ENCODE measurements at places on chromosomes 1 and 21.
A peak's percentile ranks its signal among the peaks of the same experiment; 100 is the strongest.

- DNase-seq = no peak
Measured at GRCh38 chr1:113219377-113219776, 146.4 kb downstream of the LRIG2 start.

- no peak for DNase-seq
Measured at GRCh38 chr1:59331686-59332620, 35.1 kb downstream of the FGGY start.

DNA sequence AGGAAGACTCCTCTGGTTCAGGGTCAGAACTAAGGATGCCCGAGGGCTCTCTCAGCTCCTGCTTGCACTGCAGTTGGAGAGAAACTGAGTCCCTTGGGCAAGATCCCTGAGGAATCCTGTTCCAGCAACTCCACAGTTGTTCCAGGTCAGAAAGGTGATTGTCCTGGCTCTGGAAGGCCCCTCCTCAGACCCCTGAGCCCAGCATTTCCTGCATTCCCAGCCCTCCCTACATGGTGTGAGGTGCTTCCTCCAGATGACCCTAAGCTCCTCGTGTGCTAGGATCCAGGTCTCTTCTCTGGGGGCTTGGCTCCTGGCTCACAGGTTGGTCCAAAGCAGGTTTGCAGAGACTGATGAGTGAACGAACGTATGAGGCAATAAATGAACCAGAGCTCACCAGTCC lies 11.5 kb downstream of the LDLRAD1 start:
- no peak for DNase-seq

GRCh38 chr1:180131510-180131909 lies 23.2 kb upstream of the QSOX1 start:
- DNase-seq = no peak

- no peak for DNase-seq
Measured at GRCh38 chr1:183279835-183280234, 93.8 kb downstream of the LAMC2 start.

GRCh38 chr1:100100202-100100601 lies 32.5 kb downstream of the SASS6 start:
- DNase-seq = no peak

- DNase-seq = no peak
Measured at GRCh38 chr1:116001739-116002487, 25.6 kb downstream of the SLC22A15 start.

GRCh38 chr1:25435397-25436108 lies 4.9 kb downstream of the MACO1 start:
- no peak for DNase-seq

DNA sequence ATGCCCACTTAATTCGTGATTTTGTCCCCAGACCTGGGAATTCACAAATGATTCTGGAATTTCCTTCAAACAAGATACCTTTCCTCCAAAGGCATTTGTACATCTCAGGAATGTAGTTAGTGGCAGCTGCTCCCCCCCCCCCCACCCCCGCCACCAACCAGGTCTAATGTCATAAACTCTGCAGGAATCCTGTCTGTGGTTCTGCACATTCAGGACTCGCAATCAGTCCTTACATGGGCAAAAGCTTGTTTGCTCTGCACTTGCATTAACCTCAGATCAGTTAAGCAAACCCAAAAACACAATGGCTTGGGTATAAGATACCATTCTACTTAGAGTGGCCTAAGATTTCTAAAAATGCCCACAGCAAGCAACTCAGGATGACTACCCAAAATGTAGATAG lies 143.8 kb downstream of the TGFB2 start:
- no peak for DNase-seq

DNA sequence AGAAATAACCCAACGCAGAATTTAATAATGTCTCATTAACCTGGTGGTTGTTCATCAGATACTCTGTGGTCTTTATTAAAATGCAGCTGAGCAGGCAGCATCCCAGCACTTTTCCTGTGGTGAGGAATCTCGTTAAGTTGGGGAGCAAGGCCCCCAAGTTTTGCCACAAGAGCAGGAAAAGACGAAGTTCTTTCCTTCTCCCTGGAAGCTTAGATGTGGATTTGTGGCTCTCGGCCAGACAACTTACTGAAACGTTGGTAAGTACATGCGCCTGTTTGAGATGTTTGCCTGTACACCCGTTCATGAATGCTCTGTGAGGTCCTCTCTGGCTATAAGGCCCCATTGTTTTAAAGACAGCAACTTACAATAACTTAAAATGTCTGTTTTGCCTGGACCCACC lies 34.3 kb upstream of the PDE9A start:
- DNase-seq = no peak

DNA sequence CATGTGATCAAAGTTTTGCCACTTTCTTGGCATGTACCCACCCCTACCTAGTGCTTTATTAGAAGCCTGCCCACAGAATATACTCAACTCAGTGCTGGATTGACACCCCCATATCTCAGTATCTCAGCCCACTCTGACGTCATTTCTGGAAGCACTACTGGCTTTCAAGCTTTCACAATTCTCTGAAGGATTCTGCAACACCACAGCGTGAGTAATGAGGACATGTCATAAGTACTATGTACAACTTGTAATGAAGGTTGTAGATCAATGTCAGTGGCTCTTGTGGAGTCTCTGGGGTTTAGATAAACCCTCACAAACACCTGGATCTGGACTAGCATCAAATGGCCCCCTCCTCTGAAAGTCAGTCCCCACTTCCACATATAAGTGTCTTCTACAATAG lies 57.2 kb downstream of the TNFSF4 start:
- no peak for DNase-seq

- peak; percentile 13 for DNase-seq
Measured at GRCh38 chr1:185681034-185681633, 53.1 kb upstream of the HMCN1 start.

GRCh38 chr1:227729881-227730629 lies 5.0 kb downstream of the JMJD4 start:
- no peak for DNase-seq

- DNase-seq = no peak
Measured at GRCh38 chr1:39701049-39701439, 9.8 kb upstream of the HPCAL4 start.
